Natural killer cell (primary cell): ENCODE measurements at places on chromosomes 5 and 9. TPM values are rescaled to one million over a fixed set of nuclear protein-coding genes. Genes with fewer than 3 reads are reported as not detected.

DNA sequence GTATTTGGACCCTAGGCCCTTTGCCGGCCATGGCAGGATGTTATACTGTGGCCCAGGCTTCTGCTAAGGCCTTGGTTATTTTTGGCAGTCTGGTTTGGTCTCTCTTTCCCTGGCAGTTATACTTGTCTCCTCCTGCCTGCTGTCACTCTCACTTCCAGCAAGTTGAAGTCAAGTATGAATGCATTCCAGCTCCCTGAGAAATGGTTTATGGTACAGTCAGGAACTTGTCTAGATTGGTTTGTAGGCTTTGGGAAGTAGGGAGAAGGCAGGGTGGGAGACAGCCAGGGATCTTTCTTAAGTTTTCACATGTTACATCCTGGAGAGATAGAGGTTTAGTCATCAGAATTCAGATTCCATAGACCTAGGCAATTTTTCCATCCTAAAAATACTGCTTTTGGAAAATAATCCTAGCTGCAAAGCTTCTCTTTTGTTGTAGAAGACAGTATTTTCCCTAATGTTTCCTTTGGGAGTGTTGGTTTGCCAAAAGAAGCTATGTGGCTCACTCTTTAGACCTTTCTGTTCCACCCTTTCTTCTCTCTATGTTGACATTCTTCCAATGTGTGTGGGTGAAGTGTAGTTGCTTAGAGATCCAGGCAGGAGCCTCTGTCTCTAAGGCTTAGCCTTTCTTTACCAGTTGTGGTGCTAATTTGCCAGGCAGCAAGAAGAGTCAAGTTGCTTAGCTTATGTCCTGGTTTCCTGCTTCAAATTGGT lies 2.5 kb upstream of the KDM3B start:
- peaks cover 18% of the 10 kb centered on the region for H3K4me1 ChIP-seq
- no peaks in the 10 kb centered on the region for H3K27me3 ChIP-seq
- H3K36me3 ChIP-seq: peaks cover 26% of the 10 kb centered on the region
- no peak overlapping the region for H3K4me3 ChIP-seq

- no peaks in the 10 kb centered on the region for H3K36me3 ChIP-seq
- no peak overlapping the region for H3K4me3 ChIP-seq
- H3K27me3 ChIP-seq: peaks cover 12% of the 10 kb centered on the region
These were observed 21.3 kb upstream of the LMX1B start for GRCh38 chr9:126592461-126592860.

DNA sequence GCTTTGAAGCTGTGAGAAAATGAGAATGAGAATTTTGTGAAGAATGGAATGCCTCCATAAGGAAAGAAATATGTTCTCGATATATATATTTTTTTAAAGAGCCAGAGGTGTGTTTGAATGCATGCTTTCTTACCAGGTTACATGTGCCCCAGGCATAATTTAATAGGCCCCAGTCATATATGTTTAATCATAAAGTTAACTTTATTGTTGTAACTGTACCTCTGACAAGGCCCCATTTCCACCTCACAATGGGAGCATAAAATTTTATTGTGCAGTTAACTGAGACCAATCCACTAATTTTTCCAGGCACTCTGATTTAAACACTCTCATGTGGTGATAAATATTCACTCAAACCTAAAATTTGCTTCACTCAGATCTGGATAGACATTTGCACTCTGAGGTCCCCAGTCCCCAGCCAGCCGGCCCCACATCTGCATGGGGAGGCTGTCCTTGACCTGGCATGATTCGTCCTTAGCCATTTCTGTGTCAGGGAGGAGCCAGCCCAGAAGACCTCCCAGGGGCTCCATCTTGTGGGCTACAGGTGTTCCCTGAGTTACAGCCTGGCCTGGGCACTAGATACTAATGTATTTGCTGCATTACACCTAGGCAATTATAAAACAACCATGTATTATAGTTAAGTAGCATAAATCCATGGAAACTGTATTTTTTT lies 245.8 kb downstream of the MTRR start:
- no peak for DNase-seq
- H3K36me3 ChIP-seq: no peaks in the 10 kb centered on the region
- no peak overlapping the region for H3K4me3 ChIP-seq
- no peaks in the 10 kb centered on the region for H3K27me3 ChIP-seq
- H3K27ac ChIP-seq: no peak overlapping the region
- no peaks in the 10 kb centered on the region for H3K4me1 ChIP-seq

- no peak for DNase-seq
- peaks cover 33% of the 10 kb centered on the region for H3K4me1 ChIP-seq
- no peak overlapping the region for H3K27ac ChIP-seq
- H3K36me3 ChIP-seq: no peaks in the 10 kb centered on the region
- H3K27me3 ChIP-seq: peaks cover 39% of the 10 kb centered on the region
- H3K4me3 ChIP-seq: no peak overlapping the region
These were observed 4.1 kb downstream of the NRARP start for GRCh38 chr9:137297966-137298365.

- peak overlapping the region; percentile 99 for H3K27ac ChIP-seq
- peak overlapping the region; percentile 99 for H3K4me3 ChIP-seq
- no peak for DNase-seq
- H3K27me3 ChIP-seq: no peaks in the 10 kb centered on the region
These were observed 612 bp upstream of the ATG10 start for GRCh38 chr5:81971111-81971711.

- H3K4me3 ChIP-seq: no peak overlapping the region
- no peaks in the 10 kb centered on the region for H3K27me3 ChIP-seq
- H3K36me3 ChIP-seq: peaks cover 64% of the 10 kb centered on the region
- H3K4me1 ChIP-seq: no peaks in the 10 kb centered on the region
- H3K27ac ChIP-seq: no peak overlapping the region
These were observed 37.9 kb downstream of the RNF44 start for GRCh38 chr5:176499273-176499672.

Gene BTNL8
- not detected for total RNA-seq
